ENCODE measurements at places on chromosomes 7 and 10.

DNA sequence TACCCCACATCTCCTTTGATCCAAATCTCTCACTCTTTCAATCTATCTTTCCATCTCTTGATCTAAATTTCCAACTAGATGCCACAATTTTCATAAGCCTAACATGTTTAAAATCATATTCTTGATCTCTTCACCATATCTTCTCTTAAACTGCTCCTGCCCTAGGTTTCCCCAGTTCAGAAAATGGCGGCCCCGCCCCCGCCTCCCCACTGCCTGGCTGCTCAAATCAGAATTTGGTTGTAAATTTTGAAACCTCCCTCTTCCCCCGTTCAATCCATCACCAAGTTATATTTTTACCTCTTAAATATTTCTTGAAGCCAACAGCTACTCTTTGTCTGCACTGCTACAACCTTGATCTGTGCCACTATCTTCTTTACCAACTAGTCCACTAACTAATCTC is 27.3 kb upstream of the PRTFDC1 start:
- no peak for DNase-seq

DNA sequence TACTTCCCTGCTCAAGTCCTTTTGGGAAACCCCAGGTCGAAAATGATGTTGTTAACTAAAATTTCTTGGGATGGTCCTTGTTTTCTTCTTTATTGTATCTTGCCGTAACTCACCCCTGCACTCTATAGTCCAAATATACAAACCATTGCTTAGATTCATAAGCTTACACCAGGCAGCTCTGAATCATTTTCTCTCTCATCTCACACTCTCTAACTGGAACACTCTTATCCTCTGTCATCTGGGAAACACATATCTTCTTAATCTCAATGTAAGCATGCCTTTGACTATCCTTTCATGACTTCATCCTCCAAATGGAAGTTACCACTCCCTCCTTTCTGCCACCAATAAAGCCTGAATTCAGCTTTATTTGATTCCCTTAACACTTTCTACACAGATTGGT is 175.8 kb upstream of the ANK3 start:
- no peak for DNase-seq

DNA sequence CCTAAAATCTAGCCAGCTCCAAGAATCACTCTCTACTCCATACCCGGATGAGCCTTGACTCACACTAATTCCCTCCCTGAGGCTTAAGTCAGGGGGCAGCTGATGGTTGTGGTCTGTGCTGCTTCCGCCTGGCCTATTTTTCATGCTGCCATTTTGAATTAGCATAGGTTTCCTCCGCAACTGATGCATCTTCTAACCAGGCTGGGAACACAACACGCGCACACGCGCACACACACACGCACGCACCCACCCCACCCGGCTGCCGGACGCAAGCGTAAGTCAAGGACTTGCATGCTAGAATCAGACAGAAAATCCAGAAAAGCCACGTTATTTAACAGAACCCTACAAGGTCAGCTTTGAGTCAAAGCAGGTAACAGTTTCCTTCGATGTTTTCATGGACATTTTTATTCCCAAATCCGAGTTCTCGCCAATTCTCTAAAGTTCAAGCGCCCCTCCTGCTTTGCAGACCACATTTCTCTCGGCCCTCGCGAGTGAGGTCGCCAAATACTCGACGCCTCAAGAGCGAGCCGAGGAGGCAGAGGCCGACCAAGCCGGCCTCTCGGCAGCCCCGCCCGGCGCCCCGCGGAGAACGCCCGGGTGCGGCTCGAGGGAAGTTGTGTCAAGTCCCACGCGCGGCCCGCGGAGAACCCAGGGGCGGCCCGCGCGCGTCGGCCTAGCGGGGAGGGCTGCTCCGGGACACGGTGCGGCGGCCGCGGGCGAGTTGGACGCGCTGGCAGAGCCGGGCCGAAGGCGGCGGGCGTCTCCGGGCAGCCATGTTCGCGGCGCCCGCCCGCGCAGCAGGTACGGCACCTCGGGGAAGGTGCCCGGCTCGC is 961 bp downstream of the SCRN1 start:
- DNase-seq = peak; percentile 75

DNA sequence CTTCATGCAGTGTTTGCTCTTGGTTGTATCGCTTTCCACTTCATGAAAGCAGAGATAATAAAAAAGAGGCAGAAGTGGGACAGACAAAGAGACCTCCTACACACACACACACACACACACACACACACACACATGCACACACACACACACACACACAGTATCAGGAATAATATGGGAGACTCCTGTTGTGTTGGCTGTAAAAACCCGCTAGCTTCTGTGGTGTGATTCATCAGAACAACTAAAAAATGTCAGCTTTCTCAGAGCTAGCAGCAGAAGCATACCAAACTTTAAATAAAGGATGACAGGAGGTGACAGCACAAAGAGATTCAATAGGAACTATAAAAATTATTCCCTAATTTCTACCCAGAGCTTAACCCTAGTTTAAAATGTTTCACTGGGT is 148.2 kb upstream of the LRRTM3 start:
- DNase-seq = peak; percentile 36

DNA sequence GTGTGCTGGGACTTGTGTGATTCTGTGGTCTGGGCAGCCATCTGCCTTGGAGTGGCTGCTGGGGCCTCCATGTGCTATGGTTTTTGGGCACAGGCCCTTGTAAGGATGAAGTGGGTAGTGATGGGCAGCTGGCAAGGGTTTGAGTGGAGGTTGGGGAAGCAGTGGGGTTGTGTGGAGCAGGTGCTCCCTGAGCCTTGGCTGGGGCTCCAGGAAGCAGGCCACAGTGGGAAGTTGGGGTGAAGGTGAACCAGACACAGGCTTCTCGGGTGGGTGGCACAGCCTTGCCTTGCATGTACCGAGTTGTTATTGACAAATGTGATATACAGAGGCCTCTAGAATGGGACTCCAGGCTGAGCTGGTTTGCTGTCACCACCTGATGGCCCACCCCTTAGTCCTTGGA is 82.3 kb downstream of the ADCY1 start:
- no peak for DNase-seq

GRCh38 chr7:19692111-19692828 is 16.6 kb downstream of the POLR1F start:
- no peak for DNase-seq

- no peak for DNase-seq
Measured at GRCh38 chr7:132687981-132688383, 111.7 kb upstream of the PLXNA4 start.

GRCh38 chr10:27948186-27948585 is 50.7 kb downstream of the ODAD2 start:
- DNase-seq = peak; percentile 82

- no peak for DNase-seq
Measured at GRCh38 chr7:49766966-49767365, 6.5 kb upstream of the VWC2 start.

DNA sequence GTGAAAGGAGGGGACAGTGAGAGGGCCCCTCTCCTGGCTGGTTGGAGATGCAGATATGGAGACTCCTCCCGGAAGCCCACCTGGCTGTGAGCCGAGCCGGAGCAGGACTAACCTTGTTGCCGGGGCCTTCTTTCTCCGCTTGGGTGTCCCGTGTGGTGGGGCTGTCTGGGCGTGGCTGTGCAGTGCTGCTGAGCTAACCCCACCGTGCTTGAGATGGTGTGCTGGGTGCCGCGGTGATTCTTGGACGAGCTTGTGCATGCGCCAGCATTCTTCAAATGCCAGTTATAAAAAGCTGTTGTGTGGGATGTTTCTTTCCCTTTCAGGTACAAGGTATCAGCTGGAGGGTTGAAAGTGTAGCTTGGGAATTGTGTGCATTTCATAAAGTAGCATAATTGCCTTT is 48.8 kb downstream of the DAGLB start:
- DNase-seq = no peak

- no peak for DNase-seq
Measured at GRCh38 chr10:73923935-73924598, 13.1 kb downstream of the PLAU start.

- DNase-seq = peak; percentile 53
Measured at GRCh38 chr7:104848138-104848990, 165.6 kb upstream of the KMT2E start.

- DNase-seq = no peak
Measured at GRCh38 chr7:123711832-123712293, 36.9 kb downstream of the WASL start.

DNA sequence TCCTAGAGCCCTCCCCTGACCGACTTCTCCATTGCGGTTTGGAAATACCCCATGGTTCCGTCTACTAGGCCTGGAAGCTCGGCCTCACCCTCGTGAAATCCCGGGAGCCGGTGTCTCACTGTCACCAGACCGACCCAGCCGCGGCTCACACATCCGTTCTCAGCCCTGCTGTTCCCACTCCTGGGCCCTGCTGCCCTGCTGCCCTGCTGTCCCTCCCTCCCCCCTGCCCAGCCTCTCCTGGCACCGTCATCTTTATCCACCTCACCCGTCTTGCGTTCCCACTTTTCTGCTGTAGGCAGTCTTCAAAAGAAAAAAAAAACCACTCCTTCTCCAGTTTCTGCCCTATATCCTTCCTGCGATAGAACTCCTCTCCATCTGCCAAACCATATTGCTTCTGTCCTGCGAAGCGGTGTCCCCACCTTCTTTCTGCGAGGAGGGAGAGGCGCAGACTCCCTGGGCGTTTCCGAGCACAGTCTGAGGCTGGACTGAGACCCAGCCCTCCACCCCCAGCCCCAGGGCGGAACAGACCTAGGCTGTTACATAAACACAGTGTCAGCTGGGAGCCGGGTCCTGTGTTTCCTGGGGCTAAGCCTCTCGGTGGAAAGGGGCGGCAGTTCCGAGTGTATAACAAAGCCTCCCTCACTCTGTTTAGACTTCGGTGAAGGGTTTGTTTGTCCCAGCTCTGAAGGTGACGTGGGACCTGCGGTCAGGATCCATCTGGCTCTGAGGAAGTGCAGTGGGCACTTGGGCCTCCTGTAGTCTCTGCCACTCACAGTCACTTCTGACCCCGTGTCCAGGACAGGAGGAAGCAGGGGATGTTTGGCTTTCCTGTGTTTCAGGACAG is 2.8 kb downstream of the AGAP3 start:
- DNase-seq = no peak

GRCh38 chr10:82827901-82828300 is 952.9 kb downstream of the NRG3 start:
- DNase-seq = no peak

GRCh38 chr7:41787651-41788350 is 84.9 kb upstream of the INHBA start:
- DNase-seq = peak; percentile 29

DNA sequence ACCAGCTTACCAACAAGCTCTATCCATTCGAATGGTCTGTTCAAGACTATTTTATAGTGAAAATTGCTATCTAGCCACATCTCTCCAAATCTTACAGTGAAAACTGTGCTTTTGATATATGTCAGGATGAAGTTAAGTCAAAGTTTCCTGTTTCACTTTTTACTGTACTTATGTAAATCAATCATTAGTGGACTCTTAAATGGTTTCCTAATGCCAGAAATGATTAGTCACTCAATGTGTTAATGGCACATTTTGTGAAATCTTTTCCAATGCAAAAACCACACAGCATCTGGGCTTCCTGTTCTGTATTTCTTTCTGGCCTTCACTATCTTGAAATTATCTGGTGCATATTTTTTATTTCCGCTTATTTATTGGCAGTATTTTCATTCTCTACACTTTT is 87.3 kb upstream of the STEAP1B start:
- no peak for DNase-seq

GRCh38 chr7:64599359-64599758 is 36.5 kb upstream of the ZNF680 start:
- no peak for DNase-seq

- no peak for DNase-seq
Measured at GRCh38 chr7:1895664-1896515, 225.8 kb downstream of the ELFN1 start.

GRCh38 chr7:133429371-133429770 is 176.5 kb downstream of the EXOC4 start:
- DNase-seq = no peak

DNA sequence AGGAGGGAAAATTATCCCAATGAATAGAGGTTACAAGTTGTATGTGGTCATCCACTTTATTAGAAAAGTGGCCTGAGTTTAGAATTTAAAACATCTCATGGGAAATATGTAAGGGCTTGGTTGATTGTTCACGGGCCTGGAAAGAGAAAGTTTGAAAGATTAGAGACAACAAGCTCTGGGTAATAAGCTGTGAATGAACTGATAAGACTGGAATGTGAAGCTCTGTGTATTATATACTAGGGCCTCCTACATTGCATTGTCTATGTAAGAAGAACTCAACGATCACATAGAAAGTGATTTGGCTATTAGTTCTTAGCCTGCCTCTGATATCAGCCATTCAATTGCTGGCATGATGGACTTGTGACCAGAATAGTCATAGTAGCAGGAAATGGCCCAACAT is 199.2 kb upstream of the MAGI2 start:
- DNase-seq = no peak

GRCh38 chr7:77409739-77410547 is 6.2 kb downstream of the GSAP start:
- DNase-seq = peak; percentile 53

- DNase-seq = no peak
Measured at GRCh38 chr10:8581521-8582225, 527.2 kb downstream of the GATA3 start.

DNA sequence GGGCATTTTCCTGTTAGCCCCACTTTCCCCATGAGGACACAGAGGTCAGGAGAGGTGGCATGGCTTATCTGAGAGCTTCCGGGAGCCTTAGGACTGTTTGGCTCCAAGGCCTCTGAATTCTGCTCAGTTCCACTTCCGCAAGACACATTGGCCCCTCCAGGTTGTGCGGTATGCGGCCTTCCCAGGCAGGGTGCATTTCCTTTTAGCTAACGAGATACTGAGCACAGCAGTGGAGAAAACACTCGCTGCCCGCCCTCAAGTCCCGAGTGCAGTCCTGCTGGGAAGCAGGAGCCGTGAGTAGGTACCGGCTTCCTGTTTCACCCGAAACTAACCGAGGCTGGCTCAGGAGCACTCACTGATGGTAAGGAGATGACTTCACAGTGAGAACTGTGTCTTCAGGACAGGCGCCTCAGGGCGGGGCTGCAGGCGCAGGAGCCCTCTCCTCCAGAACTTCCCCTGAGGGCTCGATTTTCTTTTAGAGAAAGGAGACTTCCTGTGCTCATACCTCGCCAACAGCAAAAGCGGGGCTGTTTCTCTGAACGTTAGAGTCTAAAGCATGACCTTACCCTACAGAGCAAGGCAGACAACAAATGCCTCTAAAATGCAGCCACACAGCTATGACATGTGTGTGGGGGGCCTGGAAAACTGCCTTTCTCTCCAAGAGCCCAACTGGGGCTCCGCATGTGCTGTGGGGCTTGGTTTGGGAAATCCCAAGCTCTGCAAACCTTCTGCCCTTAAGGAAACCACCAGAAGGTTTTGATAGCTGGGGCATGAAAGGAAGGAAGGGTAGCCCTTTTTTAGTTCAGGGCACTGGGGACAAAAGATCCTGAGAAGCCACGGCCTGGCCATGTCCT is 25.9 kb downstream of the RGS10 start:
- DNase-seq = peak; percentile 41

GRCh38 chr10:45673074-45673648 is 589 bp upstream of the ZFAND4 start:
- peak; percentile 4 for DNase-seq

GRCh38 chr10:99123336-99123735 is 112.3 kb downstream of the HPSE2 start:
- DNase-seq = no peak

DNA sequence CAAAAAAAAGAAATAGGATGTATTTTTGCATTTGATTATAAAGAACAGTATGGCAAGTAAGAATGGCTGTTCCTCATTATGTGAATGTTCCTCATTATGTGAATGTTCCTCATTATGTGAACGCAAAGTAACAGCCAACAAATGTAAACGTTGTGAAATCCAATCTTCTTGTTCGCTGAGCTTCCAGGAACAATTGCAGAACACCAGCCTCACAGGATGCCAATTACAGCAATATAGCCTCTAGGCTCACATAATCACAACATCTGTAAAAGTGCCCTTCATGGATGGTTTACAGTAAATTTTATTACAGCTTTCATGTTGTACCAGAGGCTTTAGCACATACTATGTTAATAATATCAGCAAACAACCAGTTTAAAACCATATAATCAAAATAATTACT is 71.6 kb downstream of the THSD7A start:
- DNase-seq = no peak
